ENCODE measurements at places on chromosomes 11 and 22. TPM values are rescaled to one million over a fixed set of nuclear protein-coding genes. Genes with fewer than 3 reads are reported as not detected.

HORMAD2 gene
- polyA plus RNA-seq, result 0.47 TPM

MLC1 gene
- not detected for polyA plus RNA-seq

LRRC4C gene
- polyA plus RNA-seq, result 0.18 TPM

EHF gene
- 4.1 TPM for polyA plus RNA-seq

DNA sequence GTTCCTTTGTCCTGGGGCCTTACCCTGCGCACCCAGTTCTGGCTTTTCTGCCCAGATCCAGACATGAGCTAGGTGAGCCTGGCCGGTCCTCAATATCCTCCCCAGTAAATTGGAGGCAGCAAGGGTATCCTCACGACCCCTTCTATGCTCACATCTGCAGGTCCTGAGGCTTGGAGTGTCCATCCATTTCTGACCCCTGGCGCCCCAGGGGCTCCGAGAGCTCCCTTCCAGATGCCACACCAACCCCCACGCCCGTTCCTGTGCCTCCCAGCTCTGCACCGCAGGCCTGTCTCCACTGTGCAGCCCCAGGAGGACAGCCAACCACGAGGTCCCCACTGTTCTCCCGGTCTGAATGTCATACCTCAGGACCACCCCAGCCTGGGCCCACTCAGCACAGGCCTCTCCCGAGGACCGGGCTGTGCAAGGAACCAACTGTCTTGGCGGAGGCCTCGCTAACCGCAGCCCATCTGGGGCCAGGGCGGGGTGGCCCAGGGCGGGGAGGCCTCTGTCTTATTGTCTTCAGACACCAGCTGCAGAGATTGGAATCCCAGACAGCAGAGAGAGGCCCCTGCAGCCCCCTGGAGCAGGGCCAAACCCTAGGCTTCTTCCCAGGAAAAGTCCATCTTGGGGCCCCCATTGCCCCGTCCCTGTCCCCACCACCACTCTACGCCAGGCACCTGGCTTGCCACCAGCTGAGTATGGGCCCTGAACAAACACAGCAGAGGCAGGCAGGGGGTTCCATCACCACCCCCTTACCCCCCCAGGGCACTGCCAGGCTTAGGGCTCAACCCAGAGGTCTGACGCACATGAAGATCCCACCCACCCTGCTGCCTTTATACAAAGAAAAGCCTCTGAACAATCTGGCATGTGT is 39.3 kb downstream of the ALX4 start:
- H3K36me3 ChIP-seq, result no peaks in the 10 kb centered on the region
- H3K27ac ChIP-seq, result no peak overlapping the region
- no peaks in the 10 kb centered on the region for H3K4me1 ChIP-seq
- no peak for DNase-seq

GRCh38 chr11:11628651-11629050 is 6.8 kb upstream of the GALNT18 start:
- H3K36me3 ChIP-seq, result no peaks in the 10 kb centered on the region
- no peaks in the 10 kb centered on the region for H3K4me1 ChIP-seq
- H3K27me3 ChIP-seq, result no peaks in the 10 kb centered on the region

DNA sequence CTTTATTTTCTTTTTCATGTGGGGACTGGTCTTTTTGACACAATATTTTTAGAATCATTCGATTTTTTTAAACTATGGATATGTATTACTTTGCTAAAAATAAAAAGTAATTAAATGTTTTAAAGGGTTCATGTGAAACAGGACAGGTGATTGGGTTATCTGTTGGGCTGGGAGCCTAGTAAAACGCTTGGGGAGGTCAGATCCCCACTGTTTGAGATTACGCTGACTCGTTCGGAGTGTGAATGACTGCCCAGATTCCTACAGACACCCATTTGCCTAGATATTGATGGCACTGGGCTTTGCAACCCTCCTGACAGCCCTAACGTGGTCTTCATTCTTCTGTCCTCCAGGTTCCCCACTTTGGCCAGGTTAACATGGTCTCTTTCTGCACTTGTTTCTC is 62.9 kb upstream of the UBASH3B start:
- H3K27ac ChIP-seq, result no peak overlapping the region
- H3K27me3 ChIP-seq, result peaks cover 2% of the 10 kb centered on the region
- H3K4me1 ChIP-seq, result no peaks in the 10 kb centered on the region
- no peak overlapping the region for H3K4me3 ChIP-seq
- DNase-seq, result no peak

DNA sequence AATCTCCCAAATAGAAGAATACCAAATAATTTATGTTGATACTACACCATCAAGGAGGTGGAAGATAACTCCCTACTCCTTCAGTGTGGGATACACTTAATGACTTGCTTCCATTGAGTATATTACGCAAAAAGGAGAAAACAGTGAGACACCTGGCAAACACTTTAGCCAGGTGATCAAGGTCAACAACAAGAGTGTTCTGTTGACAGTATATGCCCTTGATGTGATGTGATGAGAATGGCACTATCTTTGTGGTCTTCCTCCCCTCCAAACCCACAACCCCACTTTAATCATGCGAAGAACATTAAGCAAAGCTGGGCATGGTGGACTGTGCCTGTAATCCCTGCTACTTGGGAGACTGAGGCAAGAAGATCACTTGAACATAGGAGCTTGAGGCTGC is 26.0 kb downstream of the MAPK1 start:
- H3K27ac ChIP-seq, result no peak overlapping the region
- H3K36me3 ChIP-seq, result no peaks in the 10 kb centered on the region
- DNase-seq, result no peak
- H3K27me3 ChIP-seq, result no peaks in the 10 kb centered on the region
- peaks cover 3% of the 10 kb centered on the region for H3K4me1 ChIP-seq

GRCh38 chr11:66924272-66924671 is 33.9 kb downstream of the PC start:
- H3K4me3 ChIP-seq, result no peak overlapping the region
- no peaks in the 10 kb centered on the region for H3K27me3 ChIP-seq
- H3K4me1 ChIP-seq, result peaks cover 4% of the 10 kb centered on the region
- H3K36me3 ChIP-seq, result no peaks in the 10 kb centered on the region
- DNase-seq, result no peak
- no peak overlapping the region for H3K27ac ChIP-seq

DNA sequence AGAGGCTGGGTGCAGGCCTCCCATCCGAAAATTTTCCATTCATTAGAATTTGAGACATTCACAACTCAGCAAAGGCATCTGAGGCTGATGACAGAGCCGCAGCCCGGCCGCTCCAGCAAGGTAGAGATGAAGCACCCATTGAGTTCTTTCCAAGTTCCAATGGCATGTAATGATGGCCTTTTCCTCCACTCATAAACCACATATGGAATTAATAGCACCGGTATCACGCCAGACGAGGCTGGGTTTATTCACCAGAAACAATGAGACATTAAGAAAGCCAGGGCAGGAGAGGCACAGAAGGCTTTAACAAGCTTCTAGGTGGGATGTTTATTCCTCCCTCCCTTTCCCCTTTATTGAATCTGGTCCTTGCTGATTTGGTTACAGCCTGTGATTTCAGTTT is 534.4 kb downstream of the MN1 start:
- no peaks in the 10 kb centered on the region for H3K4me1 ChIP-seq
- H3K4me3 ChIP-seq, result no peak overlapping the region
- H3K27me3 ChIP-seq, result no peaks in the 10 kb centered on the region
- DNase-seq, result no peak
- no peaks in the 10 kb centered on the region for H3K36me3 ChIP-seq

GRCh38 chr22:19111140-19111539 is 11.1 kb downstream of the DGCR2 start:
- no peak overlapping the region for H3K4me3 ChIP-seq
- H3K4me1 ChIP-seq, result peaks cover 26% of the 10 kb centered on the region
- DNase-seq, result no peak
- H3K27ac ChIP-seq, result peak overlapping the region; percentile 21
- no peaks in the 10 kb centered on the region for H3K27me3 ChIP-seq
- peaks cover 2% of the 10 kb centered on the region for H3K36me3 ChIP-seq

DNA sequence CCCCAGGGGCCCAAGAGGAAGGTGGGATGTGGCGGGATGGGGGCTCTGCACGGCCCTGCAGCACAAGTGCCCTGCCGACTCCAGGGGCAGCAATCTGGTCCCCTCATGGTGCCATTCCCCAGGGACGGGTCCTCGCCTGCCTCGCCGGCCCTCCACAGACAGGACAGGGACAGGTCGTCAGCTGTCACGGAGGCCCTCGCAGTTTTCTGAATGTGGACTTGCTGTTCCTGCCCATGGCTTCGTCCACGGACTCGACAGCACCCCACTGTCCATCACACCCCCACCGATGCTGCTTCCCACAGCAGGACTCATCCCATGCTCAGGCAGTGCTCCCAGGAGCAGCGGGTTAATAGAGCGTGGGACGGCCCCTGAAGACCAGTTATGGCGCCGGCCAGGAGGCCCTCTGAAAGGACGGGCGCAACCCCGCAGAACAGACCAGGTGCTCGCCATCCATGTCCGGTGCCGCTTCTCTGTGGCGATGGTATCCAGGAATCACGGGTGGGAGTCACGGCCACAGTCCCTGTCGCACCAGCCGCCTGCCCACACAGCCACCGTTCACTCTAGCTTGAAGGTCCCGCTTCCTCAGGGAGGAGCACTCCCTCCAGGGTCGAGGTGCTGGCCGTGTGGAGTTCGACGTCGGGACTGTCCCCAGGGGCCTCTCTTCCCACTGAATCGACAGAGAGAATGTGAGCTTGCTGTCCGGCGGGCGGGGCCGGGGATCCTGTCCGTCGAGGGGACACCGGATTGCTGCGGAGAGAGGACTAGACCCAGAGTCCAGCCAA is 18.5 kb upstream of the MUC2 start:
- no peaks in the 10 kb centered on the region for H3K36me3 ChIP-seq
- no peaks in the 10 kb centered on the region for H3K4me1 ChIP-seq
- no peaks in the 10 kb centered on the region for H3K27me3 ChIP-seq
- no peak overlapping the region for H3K27ac ChIP-seq
- no peak for DNase-seq

GRCh38 chr11:76169473-76169896 is 36.8 kb downstream of the WNT11 start:
- no peaks in the 10 kb centered on the region for H3K36me3 ChIP-seq
- H3K4me3 ChIP-seq, result no peak overlapping the region
- H3K27ac ChIP-seq, result no peak overlapping the region
- no peaks in the 10 kb centered on the region for H3K4me1 ChIP-seq
- H3K27me3 ChIP-seq, result no peaks in the 10 kb centered on the region
- no peak for DNase-seq

GRCh38 chr11:12523180-12523924 is 146.0 kb downstream of the PARVA start:
- DNase-seq, result no peak
- H3K36me3 ChIP-seq, result no peaks in the 10 kb centered on the region
- no peak overlapping the region for H3K4me3 ChIP-seq
- no peaks in the 10 kb centered on the region for H3K27me3 ChIP-seq

DNA sequence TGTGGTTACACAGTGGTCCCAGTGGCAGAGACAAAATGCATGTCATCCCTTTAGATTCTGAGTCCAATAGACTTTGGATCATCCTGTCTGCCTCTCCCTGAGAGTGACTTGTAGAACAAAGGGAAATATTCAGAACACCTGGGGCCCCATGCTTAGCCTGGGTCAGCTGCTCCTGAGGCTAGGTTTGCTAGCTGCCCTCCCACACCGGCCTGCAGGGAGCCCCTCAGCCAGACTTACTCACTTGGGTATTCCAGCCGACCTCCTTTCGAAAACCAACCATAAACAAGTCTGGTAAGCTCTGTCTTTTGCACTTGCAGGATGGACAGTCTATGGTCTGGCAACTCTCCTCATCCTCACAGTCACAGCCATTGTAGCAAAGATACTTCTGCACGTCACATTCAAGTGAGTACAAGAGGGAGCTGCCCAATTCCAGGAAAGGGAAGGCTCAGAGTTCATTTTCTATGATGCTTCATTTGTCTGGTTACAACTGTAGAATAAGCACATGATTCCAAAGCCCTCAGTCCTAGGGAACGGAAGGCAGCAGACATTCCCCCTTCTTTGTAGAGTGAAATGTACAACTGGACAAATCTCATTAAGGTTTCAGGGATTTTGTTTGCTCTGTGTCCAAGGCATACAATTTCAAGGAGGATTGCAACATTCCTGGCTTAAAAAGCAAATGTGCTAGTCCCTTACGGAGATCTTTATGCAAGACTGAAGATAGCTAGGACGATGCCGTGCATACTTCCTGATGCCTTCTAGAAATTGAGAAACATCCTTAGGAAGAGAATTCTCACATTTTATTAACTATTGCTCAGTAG is 65.5 kb upstream of the EMID1 start:
- H3K4me3 ChIP-seq, result no peak overlapping the region
- DNase-seq, result peak; percentile 17

- H3K4me1 ChIP-seq, result no peaks in the 10 kb centered on the region
- H3K27me3 ChIP-seq, result no peaks in the 10 kb centered on the region
- H3K27ac ChIP-seq, result no peak overlapping the region
- H3K36me3 ChIP-seq, result no peaks in the 10 kb centered on the region
- no peak overlapping the region for H3K4me3 ChIP-seq
- DNase-seq, result no peak
Observed at GRCh38 chr11:23453522-23453921, 593.2 kb upstream of the CCDC179 start.

DNA sequence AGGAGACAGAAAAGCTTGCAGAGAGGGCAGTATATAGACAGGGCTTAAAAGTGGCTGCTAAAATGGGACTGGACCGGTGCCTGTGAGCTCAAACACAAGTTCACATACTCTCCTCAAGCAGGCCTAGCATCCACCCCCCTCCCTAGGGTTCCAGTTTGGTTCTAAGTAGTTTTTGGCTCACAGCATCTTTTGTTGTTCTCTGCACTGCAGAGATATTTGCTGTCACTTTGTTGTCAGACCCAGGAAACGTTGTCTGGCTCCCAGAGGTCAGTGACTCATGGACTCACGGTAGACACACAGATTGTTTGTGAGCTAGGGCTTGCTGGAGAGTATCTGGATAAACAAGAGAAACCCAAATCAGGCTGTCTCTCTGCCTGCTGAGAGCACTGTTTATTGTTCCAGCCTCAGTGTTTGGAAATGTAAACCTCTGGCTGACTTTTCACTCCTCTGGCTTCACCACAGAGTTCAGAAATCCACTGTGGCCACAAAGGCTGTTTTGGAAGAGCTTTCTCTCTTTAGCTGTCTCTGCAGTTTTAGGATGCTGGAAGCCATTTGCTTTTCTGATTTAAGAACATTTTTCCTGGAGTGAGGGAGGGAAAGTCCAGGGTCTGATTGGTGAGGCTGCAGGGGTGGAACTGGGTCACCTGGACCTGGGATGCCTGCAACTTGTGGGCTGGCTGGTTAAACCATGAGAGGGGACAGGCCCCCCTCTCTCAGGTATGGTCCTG is 303.7 kb upstream of the PLET1 start:
- H3K27me3 ChIP-seq, result no peaks in the 10 kb centered on the region
- H3K4me1 ChIP-seq, result peaks cover 4% of the 10 kb centered on the region
- H3K36me3 ChIP-seq, result no peaks in the 10 kb centered on the region
- no peak for DNase-seq
- H3K4me3 ChIP-seq, result no peak overlapping the region

DNA sequence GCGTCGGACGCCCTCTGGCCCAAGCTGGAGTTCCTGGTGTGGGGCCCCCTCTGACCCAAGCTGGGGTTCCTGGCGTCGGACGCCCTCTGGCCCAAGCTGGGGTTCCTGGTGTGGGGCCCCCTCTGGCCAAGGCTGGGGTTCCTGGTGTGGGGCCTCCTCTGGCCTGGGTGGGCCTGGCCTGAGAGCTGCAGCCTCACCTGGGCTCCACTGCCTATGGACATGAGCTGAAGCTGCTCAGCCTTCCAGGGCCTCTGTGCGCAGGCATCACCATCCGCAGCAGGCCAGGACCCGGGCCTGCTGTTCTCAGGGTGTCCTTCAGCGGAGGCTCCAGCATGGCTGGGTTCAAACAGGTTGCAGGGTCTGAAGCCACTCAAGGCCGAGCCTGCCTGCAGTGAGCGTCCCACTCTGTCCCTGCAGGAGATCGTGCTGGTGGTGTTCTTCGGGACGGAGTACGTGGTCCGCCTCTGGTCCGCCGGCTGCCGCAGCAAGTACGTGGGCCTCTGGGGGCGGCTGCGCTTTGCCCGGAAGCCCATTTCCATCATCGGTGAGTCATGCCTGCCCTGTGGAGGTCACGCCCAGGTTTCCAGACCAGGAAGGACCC is 125.5 kb downstream of the KCNQ1 start:
- DNase-seq, result no peak
- no peak overlapping the region for H3K27ac ChIP-seq
- H3K4me1 ChIP-seq, result no peaks in the 10 kb centered on the region
- no peaks in the 10 kb centered on the region for H3K27me3 ChIP-seq

Data from liver (tissue), 10 donors.